Activated CD8-positive, alpha-beta T cell treated with anti-CD3 and anti-CD28 coated beads for 36 hours (primary cell): ENCODE measurements at places on chromosomes 6 and 20. TPM values are rescaled to one million over a fixed set of nuclear protein-coding genes. Genes with fewer than 3 reads are reported as not detected.

- no peaks in the 10 kb centered on the region for H3K36me3 ChIP-seq
- H3K4me3 ChIP-seq = no peak overlapping the region
- H3K27me3 ChIP-seq = peaks cover 2% of the 10 kb centered on the region
- peaks cover 27% of the 10 kb centered on the region for H3K4me1 ChIP-seq
- no peak overlapping the region for H3K27ac ChIP-seq
- no peak for DNase-seq
These were observed 459.4 kb upstream of the JARID2 start for GRCh38 chr6:14786455-14786854.

GRCh38 chr6:62286470-62286843 is 432 bp upstream of the KHDRBS2 start:
- H3K27ac ChIP-seq = no peak overlapping the region
- H3K36me3 ChIP-seq = no peaks in the 10 kb centered on the region
- H3K4me1 ChIP-seq = no peaks in the 10 kb centered on the region
- no peak for DNase-seq

GRCh38 chr6:122524056-122524455 is 52.4 kb upstream of the SERINC1 start:
- H3K36me3 ChIP-seq = no peaks in the 10 kb centered on the region
- DNase-seq = no peak
- H3K4me3 ChIP-seq = no peak overlapping the region
- H3K4me1 ChIP-seq = no peaks in the 10 kb centered on the region
- H3K27ac ChIP-seq = no peak overlapping the region
- H3K27me3 ChIP-seq = peaks cover 7% of the 10 kb centered on the region

C6orf141 gene
- 0.87 TPM for total RNA-seq
